ENCODE measurements at places on chromosomes 16 and 17.

GRCh38 chr17:78497115-78497540 lies 80.1 kb downstream of the DNAH17 start:
- DNase-seq, result peak; percentile 18

DNA sequence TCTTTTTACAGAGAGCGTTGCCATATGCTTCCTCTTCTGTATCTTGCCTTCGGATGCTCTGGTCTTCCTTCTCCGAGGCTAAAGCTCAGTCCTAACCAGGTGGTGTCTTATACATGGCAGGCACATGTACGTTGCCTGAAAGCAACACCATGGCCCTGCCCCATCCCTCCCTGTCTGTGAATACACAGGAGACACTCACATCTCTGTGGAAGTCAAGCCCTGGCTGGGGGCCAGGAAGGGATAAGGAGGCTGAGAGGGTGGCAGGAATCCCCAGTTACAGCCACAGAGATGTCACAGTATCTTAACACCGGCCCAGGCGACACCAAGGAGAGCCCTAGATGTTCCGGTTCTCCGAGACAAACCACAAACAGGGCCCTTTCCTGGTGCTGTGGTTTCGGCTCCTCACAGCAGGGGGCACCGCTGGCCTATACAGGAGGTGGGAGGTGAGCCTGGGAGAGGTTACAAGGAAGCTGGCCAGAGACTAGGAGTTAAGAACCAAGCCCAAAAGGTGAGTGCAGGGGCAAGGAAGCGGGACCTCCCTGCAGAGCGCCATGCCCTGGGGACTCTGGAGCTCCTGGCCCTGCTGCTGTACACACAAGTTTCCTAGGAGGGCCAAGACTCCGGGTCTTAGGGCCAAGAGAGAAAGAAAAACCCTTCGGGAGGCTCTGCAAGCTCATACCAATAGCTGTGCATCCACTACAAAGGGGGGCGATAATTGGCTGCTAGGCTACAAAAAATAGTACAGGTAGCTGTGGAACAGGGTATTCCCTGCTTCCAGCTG lies 41.7 kb downstream of the SRL start:
- no peak for DNase-seq

- DNase-seq, result no peak
Observed at GRCh38 chr17:55289106-55289446, 24.3 kb downstream of the HLF start.

GRCh38 chr16:1218061-1218929 lies 6.8 kb downstream of the TPSG1 start:
- no peak for DNase-seq

- no peak for DNase-seq
Observed at GRCh38 chr16:68800257-68800875, 43.0 kb upstream of the TANGO6 start.

DNA sequence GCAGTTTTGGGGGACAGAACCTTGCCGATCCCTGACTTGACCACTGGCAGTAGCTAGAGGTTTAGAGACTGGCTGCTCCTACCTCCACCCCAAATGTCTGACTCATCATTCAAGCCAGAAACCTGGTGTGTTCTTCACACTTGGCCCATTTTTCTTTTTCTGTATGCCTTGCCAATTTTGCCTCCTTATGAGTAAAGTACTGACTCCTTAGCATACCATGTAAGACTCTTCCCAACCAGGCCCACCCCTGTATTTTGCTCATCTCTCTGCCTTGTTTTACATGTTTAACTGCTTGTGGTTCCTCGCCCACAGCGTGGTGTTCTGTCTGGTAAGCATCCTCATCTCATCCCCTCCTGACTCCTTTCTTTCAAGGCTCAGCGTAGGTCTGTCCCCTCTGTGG lies 37.9 kb downstream of the NUP88 start:
- no peak for DNase-seq

DNA sequence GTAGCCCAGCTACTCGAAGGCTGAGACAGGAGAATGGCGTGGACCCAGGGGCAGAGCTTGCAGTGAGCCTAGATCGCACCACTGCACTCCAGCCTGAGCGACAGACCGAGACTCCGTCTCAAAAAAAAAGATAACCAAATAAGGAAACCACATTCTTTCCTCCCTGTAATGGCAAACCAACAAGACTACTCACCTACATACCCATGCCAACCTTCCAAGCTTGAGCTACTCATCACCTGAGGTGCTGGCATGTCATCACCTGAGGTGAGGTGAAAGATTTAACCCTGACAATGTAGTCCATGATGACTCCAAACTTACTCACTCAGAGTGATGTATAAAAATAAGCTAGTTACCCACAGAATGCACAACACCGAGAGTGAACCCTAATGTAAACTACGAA lies 85.2 kb downstream of the SMG6 start:
- no peak for DNase-seq

- DNase-seq, result no peak
Observed at GRCh38 chr16:22874394-22874793, 60.4 kb downstream of the HS3ST2 start.

- DNase-seq, result no peak
Observed at GRCh38 chr16:51431517-51432241, 280.6 kb upstream of the SALL1 start.

GRCh38 chr17:74202938-74203337 lies 540 bp upstream of the RPL38 start:
- DNase-seq, result no peak

DNA sequence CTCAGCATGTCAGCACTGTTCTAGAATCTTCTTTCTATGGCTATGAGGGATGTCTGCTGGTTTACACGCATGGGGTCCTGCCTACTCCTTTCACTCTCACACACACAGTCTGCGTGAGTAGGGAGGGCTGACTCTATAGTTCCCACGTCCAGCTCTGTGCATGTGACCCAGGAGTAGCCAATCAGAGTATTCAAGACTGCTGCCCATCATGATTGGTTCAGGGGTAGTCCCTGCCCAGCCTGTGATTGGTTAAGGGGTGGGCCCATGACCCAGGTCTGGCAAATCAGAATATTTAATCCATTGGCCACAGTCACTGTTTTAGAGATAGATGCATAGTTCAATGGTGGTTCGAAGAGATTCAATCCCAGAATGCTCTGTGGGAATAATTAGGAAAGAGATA lies 151.3 kb upstream of the IRX3 start:
- DNase-seq, result no peak

- DNase-seq, result peak; percentile 12
Observed at GRCh38 chr17:75689441-75689873, 22.3 kb downstream of the SAP30BP start.

DNA sequence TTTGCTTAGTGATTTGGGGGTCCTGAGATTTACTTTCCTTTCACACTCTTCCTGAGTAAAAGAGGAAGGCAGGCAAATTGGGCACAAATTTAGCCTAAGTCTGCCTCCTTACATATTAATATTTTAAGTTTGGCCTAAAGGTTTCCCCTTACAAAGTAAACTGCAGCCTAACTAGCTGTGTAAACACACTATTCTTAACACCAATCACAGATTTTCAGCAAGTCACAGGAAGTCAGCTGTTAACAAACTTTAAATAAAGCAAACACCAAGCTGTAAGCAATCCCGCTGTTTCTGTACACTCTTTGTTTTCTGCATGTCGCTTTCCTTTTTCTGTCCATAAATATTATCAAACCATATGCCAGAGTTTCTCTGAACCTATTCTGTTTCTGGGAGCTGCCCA lies 45.1 kb upstream of the ABCC11 start:
- DNase-seq, result no peak

DNA sequence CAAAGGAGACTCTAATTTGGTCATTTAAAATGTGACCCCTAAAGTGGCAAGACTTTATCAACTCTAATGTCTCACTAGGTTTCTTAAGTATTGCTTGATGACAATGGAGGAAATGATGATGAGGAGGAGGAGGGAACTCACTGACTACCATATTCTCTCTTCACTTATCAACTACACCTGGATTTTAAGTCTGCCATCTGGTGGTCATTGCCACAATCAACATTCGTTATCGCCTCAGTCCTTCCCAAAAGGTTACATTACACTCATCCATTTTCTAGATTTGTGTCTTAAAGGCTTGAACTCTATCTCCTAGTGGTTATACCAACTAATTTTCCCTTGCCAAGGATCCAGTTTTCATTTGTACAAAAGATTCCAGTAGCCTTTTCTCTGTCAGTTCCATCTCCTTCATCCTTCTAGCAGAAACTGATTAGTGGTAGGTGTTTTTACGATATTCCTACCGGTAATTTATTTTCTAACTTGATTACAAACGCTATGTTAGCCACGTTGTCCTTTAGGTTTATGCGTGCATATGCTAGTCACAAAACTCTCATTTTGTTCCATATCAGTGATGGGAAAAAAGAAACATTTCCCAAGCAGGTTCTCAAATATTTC lies 114.6 kb upstream of the NOG start:
- DNase-seq, result no peak

DNA sequence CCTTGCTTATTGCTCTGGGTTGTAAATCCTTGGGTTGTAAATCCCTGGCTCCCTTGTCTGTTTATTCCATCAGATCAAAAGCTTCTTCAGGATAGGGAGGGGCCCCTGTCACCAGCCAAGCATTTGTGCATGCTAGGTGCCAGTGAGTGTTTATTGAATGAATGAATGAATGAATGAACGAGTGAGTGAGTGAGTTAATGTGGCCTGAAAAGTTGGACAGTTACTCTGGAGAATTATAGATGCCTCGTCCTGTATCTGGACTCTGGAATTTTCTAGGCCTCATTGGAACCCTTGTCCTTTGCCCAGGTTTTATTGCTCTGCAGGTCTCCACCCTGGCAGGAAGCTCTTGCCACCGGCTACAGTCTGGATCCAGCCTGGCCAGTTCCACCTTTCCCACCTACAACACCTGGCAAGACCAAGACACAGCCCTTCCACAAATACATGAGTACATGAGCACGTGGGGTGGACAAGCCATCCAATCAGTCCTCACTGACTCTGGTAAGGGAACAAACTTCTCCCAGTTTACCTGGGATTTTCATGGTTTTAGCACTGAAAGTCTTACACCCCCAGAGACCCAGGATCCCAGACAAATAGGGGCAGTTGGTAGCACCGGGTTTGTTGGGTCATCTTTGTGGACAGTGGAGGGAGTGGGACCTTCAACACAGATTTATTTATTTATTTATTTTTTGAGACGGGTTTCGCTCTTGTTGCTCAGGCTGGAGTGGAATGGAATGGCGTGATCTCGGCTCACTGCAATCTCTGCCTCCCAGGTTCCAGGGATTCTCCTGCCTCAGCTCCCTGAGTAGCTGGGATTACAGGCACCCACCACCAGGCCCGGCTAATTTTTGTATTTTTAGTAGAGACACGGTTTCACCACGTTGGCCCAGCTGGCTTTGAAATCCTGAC lies 14.7 kb upstream of the CDH1 start:
- DNase-seq, result no peak

DNA sequence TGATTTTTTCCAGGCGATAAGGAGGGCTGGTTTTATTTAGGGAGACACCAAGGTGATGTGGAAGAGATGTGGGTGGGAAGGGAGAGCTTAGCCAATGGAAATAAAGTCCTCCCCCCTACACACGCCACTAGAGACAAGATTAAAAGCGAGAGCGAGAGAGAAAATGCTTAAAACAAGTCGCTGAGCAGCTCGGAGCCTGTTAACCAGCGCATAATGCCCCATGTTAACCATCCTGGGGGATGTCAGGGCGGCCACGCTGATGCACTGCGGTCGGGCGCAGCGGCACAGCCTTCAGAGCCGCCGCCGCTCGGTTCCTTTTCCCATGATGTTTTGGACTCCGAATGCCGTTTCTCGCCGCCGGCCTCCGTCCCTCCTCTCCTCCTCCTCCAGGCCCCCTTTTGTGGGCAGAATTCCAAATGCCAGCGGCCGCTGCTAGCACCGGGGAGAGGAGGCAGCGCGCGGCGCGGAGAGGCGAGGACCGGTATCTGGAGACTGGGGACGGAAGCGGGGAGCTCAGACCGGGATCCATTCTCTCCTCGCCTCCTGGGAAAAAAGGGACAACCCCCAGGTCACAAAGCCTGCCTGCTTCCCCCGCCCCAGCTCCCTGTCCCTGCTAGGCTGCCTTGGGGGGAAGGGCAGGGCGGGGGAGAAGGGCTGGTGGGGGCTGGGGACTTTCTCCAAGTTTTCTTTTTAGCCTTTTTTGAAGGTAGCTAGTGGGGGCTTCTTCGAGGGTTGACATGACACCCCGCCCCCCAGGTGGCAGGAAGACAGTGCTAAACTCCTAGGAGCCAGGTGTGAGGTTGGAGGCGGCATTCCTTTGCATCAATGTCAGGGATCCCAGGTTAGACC lies 98.1 kb upstream of the CCL2 start:
- no peak for DNase-seq

DNA sequence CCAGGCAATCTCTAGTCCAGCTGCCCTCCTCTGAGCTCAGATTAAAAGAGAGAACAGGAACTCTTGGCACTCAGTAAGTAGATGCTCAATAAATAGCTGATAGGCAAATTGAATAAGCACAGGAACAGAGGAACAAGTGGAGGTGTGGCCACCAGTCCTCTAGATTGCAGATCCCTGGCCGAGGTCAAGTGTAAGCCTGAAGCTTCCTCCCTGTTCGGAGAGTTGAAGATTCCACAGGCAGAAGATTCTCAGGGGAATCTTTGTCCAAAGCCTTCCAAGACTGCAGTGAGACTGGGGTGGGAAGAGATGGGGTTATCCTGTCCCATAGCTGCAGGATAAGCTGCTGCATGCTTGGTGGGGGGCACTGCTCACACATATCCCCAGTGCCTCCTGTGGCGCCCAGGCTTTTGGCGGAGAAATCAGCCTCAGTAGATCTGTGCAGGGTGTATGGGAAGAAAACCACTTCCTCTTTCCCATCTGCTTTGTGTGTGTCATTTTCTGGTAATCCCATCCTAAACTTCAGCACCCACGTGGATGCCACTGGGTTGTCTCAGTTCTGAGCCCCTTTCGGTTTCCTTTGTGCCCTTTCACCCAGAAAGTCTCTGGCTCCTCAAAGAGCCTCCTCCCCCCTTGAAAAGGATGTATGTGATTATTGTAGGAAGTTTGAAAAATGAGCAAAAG lies 12.1 kb downstream of the CD300A start:
- DNase-seq, result no peak

GRCh38 chr16:56206951-56207350 lies 15.7 kb downstream of the GNAO1 start:
- no peak for DNase-seq

GRCh38 chr16:53629151-53629550 lies 74.5 kb downstream of the RPGRIP1L start:
- no peak for DNase-seq

GRCh38 chr17:39765175-39765574 lies 27.4 kb downstream of the GRB7 start:
- no peak for DNase-seq

DNA sequence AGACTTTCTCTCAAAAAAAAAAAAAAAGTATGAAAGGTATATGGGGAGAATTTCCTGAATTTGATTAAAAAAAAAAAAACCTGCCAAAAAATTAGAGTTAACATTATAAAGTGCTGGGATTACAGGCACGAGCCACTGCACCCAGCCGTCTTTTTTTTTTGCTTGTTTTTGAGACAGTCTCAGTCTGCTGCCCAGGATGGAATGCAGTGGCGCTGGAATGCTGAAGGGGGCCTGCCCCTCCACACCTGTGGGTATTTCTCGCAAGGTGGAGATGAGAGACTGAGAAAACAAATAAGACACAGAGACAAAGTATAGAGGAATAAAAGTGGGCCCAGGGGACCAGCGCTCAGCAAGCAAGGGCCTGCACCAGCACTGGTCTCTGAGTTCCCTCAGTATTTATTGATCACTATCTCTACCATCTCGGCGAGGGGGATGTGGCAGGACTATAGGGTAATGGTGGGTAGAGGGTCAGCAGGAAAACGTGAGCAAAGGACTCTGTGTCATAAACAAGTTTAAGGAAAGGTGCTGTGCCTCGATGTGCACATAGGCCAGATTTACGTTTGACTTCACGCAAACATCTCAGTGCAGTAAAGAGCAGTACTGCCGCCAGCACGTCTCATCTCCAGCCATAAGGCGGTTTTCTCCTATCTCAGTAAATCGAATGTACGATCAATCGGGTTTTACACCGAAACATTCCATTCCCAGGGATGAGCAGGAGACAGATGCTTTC lies 117.2 kb downstream of the GOSR1 start:
- no peak for DNase-seq

- no peak for DNase-seq
Observed at GRCh38 chr17:30323895-30324319, 9.9 kb downstream of the TMIGD1 start.
